ENCODE measurements at places on chromosomes 6 and 20.
A peak's percentile ranks its signal among the peaks of the same experiment; 100 is the strongest.

DNA sequence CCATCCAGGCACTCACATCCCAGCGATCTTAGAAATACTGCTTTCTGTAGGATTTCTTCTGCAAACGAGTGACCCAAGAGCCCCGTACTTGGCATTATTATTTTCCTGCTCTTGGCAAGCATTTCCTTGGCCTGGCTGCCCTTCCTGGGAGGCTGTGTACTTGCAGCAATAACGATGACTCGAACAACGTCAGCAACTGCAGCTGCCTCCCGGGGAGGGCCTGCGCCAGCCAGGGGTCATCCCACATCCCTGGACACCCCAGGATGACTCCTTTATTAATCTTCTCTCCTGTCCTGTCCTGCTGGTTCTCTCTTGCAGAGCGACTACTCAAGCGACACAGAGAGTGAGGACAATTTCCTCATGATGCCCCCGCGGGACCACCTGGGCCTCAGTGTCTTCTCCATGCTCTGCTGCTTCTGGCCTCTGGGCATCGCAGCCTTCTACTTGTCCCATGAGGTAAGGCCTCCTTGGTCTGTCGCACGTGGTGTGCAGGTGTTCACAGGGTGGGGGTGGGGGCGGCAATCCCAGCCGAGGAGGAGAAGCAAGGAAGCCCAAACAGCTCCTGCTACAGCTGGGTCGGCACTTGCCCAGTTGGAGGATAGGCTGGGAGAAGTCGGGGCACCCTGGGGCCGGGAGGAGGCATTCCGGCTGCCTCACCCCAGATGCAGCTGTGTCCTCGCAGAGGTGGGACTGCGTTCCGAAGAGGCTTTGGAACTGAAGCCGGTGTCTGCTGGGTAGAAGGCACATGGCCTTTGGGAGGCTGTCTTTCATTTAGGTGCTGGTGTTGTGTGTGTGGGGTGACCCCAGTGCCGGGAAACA, 115.3 kb downstream of the SYNDIG1 start:
- no peak for DNase-seq

GRCh38 chr6:19655744-19656143, 181.4 kb upstream of the ID4 start:
- DNase-seq, result no peak

DNA sequence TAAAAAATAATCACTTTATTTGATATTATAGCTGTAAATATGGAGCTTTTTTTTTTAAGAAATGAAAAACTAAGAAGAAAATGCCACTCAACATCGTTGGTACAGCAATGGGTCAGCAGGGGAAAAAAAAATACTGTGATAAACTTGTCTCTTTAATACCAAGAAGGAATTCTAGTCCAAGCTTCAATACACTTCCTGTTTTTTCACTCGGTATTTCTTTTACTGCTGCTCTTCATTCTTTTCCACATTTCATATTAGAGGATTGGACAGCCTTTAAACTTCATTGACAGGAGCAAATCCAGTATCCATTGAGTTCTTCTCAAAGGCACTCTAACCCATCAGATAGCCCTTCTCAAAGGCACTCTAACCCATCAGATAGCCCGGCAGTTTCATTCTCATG, 22.2 kb upstream of the EZR start:
- DNase-seq, result no peak

DNA sequence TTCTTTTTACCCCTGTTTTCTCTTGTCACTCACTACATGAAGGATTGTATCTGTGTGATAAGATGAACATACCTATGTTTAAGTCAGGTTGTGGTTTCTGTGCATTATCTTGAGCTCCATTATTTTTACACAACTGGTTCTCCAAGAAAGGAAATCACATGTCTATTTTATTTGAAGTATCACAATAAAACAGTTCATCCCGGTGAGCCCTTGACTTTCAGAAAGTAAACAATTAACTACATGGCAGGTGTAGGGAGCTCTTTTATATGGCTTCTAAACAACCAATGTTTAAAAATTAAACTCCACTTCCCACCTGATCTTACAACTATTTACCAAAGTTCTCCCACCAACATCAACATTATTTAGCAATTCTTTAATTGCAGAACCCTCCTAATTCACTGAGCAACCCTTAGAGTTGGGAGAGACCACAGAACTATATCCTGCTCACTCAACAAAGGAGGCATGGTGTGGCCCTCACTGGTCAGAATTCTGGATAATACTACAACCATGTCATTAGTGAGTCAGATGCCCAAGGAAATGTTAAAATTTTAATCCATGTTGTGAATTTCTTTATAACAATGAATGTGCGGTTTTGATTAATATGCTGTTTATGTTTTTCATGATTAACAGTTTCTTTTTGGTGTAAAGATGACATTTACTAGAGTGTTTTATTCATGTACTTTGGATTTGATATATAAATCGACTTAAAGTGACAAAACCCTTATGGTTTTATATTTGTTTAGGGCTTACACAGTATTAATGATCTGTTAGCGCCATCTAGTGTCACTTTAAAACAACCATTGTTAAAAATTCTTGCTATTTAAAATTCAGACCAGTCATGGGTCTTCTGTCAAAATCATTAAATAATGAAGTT, 50.0 kb upstream of the SCGN start:
- no peak for DNase-seq

DNA sequence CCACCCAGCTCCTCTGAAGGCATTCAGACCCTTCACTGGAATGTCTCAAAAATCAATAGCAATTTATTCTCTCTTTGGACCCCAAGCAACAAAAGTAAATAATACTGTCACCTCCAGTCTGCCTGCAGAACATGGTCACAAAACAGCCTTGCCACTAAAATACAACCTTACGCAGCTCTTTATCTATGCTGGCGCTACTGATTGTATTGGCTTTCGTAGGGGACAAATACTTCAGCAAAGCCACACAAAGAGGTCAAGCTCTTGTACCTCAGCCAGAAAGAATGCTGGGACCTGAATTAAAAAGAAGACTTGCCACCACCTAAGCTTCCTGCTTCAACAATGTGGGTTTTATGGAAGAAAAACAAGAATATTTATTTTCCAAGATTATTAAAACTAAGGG, 57.2 kb downstream of the PRKN start:
- DNase-seq, result no peak

GRCh38 chr6:484746-485145, 93.2 kb downstream of the IRF4 start:
- no peak for DNase-seq

DNA sequence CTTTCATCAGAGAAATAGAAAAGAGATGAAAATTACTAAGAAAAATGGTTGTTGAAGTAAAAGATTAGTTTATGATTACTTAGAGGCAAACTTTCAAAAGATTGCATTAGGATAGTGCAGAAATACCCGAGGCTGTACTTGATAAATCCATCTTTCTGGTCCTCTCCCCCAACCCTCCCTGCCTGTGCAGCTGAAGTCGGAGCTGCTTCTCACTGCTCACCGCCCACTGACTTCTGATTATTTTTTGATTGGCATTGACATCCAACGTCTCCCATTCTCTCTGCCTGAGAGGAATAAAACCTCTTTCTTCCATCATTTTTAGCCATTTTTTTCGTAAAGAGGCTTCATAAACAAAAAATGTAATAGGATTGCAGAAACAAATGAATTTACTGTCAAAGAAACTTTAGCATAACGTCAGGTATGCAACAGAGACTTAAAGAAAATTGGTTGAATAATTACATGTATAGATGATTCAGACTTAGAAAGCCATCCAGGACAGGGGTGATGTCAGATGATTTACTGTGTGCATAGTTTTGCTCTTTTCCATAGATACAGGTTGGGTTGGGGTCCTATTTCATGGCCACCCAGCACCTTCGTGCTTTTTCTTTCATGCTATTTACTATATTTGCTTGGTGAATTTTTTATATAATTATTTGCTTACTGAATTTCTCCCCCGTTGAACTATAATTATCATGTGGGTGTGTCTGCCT, 53.6 kb upstream of the EDN3 start:
- DNase-seq, result no peak

GRCh38 chr6:37172912-37173492, 3.0 kb downstream of the PIM1 start:
- DNase-seq, result no peak

- peak; percentile 48 for DNase-seq
Observed at GRCh38 chr6:31356216-31356945, 598 bp downstream of the HLA-B start.

GRCh38 chr6:112979830-112980229, 632.7 kb downstream of the RFPL4B start:
- DNase-seq, result no peak

GRCh38 chr20:2379511-2380229, 1.0 kb upstream of the TGM6 start:
- peak; percentile 1 for DNase-seq

DNA sequence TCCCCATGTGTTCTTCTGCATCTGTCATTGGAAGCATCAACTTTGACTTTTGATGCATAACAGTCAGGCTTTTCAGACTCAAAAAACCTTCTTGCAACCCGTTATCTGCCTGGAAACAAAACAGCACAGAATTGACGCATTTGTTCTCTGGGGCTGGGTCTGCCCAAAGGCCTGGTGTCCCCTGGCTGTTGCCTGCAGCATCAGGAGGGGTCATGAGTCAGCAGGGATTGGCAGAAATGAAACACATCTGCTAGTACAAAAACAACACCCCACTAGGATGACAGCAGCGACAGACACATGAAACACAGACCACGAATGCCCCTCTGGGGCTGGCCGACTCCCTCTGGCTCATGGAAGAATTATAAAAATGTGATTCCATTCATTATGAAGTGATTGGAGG, 157.6 kb upstream of the INSM1 start:
- no peak for DNase-seq

- peak; percentile 61 for DNase-seq
Observed at GRCh38 chr6:710601-711571, 17.9 kb upstream of the EXOC2 start.

DNA sequence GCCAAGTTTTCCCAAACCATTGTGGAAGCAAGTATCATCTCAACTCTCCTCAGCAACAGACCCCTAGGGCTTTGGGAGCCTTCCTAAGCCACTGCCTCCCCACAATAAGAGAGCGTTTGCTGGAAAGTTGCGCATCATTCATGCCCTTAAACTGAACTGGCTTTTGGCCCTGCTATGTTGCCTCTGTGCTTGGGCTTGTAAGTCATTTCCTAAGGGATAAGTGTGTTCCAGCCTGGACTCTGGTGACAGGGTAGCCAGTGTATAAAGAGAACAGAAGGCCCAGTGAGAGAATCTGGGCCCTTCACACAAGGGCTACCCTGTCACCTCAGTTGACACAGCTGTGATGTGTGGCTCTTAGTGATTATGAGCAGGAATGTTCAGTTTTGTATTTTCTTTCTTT, 77.8 kb downstream of the COL9A1 start:
- DNase-seq, result no peak

DNA sequence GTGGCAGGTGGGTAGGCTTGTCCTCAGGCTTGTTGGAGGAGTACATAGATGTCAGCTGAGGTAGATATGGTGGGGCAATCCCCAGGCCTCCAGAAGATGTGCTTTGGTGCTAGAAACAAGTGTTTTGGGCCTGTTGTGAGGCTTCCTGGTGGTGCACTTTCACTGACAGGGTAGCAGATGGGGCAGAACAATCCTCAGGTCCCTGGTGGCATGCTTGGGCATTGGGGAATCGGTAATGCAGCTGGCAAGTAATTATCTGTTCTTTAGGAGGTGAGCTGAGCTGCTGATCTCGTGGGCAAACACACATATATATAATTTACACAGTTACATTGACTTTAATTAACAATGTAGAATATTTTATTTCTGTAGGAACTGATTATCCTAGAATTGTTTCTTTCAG, 458.7 kb downstream of the BMP2 start:
- no peak for DNase-seq

DNA sequence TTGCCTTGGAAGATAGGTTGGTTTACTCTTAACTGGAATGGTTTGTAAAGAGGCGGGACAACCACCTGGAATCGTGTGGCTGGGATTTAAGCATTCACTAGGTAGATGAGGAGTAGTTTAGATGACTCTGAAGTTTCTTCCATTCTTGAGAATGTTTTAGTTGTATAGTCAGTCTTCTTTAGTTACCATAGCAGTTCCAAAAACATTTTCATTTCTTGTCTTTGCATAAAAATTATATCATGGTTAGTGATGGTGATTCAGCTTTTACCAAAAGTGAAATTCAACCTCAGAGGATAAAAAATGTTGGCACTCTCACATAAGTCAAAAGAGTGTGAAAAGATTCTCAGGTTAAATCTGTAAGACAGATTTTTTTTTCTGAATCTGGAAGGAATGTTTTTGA, 70.3 kb downstream of the SMAP1 start:
- no peak for DNase-seq

GRCh38 chr6:127347178-127347577, 3.8 kb upstream of the ECHDC1 start:
- no peak for DNase-seq

DNA sequence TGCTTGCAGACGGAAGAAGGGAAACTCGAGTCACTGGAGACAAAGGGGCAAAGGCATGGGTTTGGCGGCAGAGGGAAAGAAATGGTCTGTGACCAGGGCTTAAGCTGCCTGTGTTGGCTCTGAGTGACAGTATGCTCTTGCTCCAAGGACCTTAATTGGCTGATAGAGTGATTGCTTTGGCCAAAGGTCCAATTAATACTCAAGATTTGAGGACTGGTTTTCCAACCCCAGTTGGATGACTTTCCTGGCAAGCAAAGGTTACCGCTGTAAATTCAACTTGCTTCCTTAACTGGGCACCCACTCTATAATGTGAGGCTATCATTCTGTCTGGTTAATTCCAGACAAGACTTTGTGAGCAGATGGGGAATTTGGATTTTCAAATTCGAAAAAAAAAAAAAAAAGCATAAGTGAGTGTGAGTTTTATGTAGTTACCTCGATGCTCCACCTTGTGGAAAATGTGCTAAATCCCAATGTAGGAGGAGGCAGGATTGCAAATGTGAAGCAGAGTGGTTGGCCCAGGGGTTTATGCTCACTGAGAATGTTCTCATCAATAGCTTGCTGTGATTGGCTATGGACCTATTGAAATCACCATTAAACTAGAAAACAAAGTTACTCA, 150.7 kb upstream of the GMDS start:
- no peak for DNase-seq

- no peak for DNase-seq
Observed at GRCh38 chr6:143620447-143620846, 57.3 kb upstream of the PHACTR2 start.

DNA sequence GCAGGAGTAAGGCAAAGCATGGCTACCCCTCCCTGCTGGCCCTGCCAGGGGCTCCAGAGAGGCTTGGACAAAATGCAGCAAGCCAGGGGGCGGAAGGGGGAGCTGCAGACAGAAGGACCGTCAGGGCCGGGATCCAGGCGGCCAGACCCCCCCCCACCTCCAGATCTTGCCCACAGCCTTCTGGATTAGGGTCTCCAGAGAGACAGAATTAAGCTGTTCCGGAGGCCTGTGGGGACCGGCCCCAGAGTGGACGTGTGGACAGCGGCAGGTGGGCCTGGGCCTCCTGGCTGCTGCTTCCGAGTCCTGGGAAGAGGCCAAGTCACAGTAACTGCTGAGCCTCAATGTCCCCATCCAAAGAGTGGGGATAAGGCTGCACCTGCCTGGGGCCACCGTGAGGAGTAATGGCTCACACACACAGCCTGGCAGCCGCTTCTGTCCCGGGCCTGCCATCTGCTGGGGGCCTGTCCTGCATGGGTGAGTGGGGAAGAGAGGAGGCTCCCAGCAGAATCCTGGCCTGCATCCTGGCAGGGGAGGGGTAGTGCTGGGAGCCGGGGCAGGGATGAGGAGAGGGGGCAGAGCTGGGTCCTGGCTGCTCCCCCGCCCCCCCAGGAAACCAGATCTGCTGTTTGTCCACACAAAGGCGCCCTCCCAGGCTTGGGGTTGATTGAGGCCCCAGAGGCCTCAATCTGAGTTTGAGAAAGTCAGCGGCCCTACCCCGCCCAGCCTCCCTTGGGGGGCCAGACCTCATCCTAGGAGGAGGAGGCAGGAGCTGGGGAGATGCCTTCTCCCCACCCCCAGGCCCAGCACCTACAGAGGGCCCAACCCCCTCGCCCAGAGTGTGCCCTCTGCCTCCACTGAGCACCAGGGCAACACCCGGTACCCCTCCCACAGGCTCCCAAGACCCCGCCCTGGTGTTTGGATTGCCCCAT, 3.9 kb downstream of the LAMA5 start:
- no peak for DNase-seq
